Fibroblast of skin of abdomen (primary cell): ENCODE measurements at places on chromosomes 2 and 18.

GRCh38 chr2:83471655-83472054 lies 987.4 kb downstream of the SUCLG1 start:
- no peak for DNase-seq

- DNase-seq: no peak
These were observed 30.6 kb downstream of the CACNB4 start for GRCh38 chr2:152068226-152068625.

- DNase-seq: no peak
These were observed 157.4 kb downstream of the FBXO15 start for GRCh38 chr18:73990258-73990657.

DNA sequence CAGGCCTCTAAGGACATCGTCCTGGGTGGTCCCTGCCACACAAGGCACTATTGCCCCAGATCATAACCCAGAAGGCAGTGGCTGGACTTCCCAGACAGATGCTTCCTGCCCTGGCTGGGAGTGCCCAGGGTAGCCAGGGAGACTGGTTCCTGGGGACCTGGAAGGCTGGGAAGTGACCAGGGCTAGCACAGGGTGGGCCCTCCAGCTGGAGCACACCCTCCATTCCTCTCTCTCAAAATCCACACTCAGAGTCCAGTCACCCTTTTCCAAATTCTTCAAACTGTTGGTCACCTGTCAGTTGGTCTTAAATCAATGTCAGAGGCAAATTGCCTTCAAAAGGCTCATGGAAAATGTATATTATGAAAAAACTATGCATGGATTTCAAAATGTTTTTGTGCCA lies 11.6 kb upstream of the TUBB6 start:
- DNase-seq: peak; percentile 62

GRCh38 chr2:219059375-219059724 lies 1.4 kb downstream of the IHH start:
- DNase-seq: no peak
